Thoracic aorta (tissue), 2 donors: ENCODE measurements at places on chromosomes 7 and 10.

- no peak for DNase-seq
Observed at GRCh38 chr10:13347043-13347499, 1.0 kb downstream of the SEPHS1 start.

- DNase-seq: no peak
Observed at GRCh38 chr10:88974012-88974411, 16.6 kb upstream of the FAS start.

- no peak for DNase-seq
Observed at GRCh38 chr7:16359216-16359615, 62.1 kb downstream of the CRPPA start.

DNA sequence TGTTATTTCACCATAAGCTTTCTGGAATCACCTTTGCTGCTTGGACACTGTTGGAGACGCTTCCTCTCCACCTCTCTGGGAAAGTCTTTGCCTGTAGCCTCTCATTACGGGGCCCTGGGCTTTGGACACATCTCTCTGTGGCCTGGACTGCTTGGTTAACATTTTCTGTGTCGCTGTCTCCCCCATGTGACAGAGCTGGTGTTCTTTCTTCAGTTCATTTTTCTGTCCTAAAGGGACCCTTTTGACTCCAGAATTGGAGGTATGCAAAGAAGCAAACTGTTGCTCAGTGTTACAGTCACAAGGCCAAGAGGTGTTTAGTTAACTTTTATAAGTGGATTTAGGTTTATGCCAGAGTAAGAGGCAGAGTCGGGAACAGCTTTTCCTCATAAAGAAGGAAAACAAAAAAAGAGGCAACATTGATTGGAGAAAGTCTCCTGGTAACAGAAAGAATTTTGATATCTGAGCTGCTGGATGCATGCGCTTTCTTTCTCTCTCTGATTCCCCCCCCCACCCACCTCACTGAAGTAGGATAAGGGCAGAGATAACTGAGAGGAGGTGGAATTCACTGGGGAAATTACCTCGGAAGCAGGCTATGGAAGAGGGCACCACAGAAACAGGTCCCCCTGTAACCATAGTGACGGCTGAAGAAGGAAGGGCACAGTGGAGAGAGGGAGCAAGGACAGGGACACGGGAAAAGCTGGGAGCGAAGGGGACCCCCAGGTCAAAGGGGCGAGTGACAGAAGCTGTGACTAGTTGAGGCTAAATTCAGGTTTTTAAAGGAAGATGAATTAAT lies 57.8 kb downstream of the LGI1 start:
- DNase-seq: no peak

DNA sequence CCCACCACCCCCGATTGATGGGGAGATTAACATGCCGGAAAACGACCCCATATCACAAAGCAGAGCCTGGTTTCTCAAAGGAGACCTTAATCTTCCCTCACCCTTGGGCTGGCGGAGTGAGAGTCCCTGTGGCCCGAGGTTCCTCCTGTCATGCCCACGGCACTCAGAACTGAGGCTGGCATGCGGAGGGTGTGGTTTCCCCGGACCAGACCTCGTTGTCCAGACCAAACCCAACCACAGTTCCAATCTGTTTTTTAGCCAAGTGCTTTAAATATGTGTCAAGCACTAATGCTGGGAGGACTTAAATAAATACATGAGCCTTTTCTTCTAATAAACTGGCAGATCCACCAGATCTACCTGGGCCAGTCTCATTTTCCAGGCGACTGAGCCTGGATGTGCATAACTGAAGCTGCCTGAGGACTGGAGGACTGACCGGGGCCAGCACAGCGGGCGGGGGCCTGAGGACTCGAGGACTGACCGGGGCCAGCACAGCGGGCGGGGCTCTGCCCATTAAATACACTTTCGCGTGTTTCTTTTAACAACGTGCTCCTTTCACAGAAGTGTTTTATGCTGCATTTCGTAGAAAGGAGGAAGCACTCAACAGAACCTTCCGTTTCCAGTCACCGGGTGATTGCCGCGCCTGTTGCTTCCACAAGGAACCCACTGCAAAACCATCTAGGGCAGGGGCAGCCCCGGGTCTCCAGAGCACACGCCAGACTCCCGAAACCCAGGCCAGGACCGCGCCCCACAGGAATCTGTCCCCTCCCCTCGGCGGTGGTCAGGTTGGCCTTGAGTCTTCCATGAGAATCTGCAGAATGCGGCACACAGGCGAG lies 334.6 kb downstream of the PTPRN2 start:
- no peak for DNase-seq

- DNase-seq: no peak
Observed at GRCh38 chr10:84194424-84195043, at the start of gene CDHR1. TSS of gene CDHR1 (plus strand) at chr10:84194537. CDS start at chr10:84194761, 224 bp downstream.

- DNase-seq: no peak
Observed at GRCh38 chr10:114638821-114639625, 19.1 kb downstream of the ABLIM1 start.

DNA sequence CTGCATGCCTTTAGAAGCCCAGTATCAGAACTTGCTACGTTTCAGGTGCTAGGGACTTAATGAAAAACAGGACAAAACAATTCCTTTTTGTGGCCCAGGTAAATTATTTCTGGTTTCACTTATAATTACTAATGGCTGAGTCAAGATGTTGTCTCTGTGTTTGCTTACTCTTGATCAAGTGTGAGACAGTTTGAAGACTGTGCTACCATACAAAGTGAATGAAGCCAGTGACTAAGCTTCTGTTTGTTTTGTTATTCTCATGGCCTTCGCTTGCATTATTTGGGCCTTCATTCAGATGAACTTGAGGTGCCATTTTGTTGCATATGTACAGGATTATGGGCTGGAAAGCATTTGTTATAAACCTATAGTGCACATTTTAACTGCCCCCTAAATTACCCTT lies 17.9 kb downstream of the SMNDC1 start:
- no peak for DNase-seq

GRCh38 chr7:74375726-74376220 lies 77.9 kb upstream of the GTF2IRD1 start:
- no peak for DNase-seq

GRCh38 chr7:14717816-14718215 lies 184.7 kb downstream of the DGKB start:
- no peak for DNase-seq

DNA sequence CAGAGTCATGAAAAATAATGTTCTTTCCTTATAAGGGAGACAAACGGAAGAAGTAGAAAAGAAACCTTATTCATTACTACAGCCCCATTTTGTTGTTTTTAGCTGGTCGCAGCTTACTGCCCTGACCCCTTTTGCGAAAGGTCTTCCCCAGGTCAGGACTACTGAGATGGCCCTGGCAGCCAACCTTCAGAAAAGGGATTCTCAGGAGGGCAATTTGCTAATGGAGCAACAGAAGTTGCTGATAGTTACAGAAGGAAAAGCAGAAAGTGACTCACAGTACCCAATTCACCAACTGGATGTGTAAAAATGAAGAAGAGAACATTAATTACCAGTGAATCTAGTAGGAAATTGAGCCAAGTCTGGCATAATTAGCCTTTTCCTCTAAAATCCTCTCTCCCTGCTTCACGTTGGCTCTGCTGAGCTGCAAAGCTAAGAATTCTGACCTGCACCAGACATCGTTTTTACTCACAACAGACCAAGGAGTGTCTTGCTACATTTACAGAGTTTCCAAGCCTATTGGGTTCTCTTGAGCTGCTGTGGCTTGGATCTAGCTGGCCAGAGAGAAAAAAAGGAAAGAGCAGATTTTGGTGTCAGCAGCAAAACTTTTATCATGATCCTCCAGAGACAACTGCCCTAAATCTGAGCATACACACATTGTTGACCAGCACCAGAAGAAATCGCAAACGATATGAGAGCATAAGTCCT lies 499.9 kb upstream of the FZD8 start:
- DNase-seq: no peak

GRCh38 chr7:101985903-101986734 lies 168.7 kb downstream of the CUX1 start:
- DNase-seq: no peak

DNA sequence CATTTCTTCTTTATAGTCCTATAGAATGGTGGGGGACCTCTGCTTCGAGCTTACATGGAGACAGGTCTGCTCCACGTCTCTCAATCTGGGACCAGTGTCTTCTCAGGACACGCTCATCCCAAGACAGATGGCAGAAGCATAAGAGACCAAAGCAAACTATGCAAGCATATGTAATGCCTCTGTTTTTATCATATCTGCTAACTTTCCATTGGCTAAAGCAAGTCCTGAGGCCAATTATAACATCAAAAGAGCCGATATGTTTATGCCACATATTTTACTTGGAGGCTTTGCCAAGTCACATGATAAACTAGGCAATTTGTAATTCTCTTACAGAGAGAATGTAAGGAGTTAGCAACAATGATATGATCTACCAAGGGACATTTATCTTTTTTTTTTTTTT lies 102.6 kb upstream of the NRBF2 start:
- no peak for DNase-seq

GRCh38 chr10:34581801-34582532 lies 233.1 kb downstream of the PARD3 start:
- DNase-seq: no peak

DNA sequence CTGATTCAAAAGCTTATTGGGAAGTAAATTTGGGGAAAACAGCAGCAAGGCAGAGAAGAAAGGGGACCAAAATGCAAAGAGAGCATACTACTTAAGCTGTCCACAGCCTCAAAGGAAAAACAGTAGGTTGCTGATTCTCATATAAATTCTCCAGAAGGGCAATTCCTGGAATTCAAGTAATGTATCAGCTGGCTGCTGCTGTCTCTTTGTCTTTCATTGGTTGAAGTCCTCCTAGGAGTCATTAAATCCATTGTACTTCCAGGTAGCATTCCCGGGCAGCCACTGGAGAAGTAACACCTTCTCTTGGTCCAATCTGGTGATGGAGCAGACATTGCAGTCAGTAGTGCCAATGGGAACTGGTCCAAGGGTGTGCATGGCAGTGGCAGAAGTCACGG lies 22.7 kb downstream of the BET1 start:
- DNase-seq: no peak

- DNase-seq: no peak
Observed at GRCh38 chr7:54091322-54091721, 450.9 kb upstream of the VSTM2A start.

DNA sequence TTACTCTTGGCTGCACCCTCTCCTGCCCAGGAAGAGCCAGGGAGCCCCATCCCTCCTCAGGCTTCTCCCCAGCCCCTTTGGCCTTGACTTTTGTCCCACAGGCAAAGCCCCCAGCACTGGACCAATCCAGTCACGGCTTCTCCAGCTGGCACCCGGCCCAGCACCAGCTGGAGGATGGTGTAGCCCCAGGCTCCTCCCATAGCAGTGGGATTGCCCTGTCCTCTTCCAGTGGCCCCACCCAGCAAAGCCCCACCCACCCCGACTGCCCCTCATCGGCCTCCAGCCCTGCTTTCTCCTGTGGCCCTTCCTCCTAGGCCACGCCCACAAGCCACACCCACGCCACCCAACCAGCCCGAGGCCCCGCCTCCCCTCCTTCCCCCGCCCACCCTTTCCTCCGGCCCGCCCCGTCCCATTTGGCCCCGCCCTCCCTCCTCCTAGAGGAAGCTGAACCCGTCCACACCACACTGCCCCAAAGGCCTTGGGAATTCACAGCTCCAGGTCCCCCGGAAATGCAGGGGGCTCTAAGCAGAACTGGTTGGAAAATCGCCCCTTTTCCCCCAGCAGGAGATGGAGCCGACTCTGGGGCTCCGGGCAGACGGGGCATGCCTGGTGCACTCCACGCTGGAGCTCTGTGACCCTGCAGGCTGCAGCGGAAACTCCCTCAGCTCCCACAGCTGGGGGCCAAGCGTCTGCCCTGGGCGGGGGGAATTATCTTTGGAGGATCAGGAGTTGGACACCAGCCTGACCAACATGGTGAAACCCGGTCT lies 25.2 kb downstream of the GET4 start:
- DNase-seq: no peak

DNA sequence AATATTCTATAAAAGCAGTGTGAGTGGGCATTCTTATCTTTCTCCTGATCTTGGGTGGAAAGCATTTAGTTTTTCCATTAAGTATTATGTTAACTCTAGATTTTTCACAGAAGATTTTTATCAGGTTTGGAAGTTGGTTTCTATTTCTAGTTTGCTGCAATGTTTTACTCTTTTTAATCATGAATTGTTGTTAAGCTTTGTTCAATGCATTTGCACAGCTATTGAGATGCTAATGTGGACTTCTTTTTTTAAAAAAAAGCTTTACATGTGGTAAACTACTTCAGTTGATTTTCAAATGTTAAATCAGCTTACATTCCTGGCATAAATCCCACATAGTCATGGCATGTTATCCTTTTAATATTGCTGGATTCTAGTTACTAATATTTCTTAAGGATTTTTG lies 363.6 kb upstream of the NRP1 start:
- no peak for DNase-seq

- no peak for DNase-seq
Observed at GRCh38 chr7:31492086-31492485, 21.8 kb upstream of the ITPRID1 start.

DNA sequence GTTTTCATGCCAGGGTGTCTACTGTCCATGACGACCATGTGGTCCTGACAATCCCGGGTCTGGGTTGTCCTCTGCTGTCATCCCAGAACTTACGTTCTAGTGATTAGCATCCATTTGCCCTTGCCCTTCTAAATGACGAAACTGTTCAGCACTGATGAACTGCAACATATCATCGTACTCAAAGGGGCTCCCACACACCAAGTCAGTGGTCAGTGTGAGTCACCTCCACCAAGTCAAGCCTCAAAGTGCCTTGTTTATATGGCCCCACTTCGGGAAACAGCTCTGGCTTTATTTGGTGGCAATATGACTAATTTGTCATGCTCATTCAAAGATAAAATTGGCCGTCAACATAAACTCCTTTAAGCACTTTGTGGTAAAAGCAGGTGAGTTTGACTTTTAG lies 110.7 kb downstream of the FRMD4A start:
- no peak for DNase-seq

GRCh38 chr7:21542891-21543527 lies at the start of gene DNAH11:
TSS of gene DNAH11 (plus strand) at chr7:21543039. CDS start at chr7:21543246, 207 bp downstream.
- DNase-seq: no peak

DNA sequence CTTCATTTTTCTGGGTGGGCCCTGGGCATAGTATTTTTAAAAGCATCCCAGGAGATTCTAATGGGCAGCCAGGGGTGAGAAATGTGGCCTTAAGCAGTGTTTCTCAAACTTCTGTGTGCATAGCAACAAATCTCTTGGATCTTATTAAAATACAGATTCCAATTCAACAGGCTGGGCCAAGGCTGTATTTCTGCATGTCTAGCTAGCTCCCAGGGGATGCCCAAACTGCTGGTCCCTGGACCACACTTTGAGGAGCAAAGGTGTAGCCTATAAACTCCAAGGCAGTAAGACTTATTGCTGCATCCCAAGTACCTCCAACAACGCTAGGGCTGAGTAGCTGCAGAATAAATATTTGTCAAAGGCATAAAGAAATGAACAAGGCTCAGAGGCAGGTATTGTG lies 292.9 kb upstream of the ZMIZ1 start:
- no peak for DNase-seq

- DNase-seq: no peak
Observed at GRCh38 chr10:75461672-75462649, 30.5 kb downstream of the LRMDA start.

DNA sequence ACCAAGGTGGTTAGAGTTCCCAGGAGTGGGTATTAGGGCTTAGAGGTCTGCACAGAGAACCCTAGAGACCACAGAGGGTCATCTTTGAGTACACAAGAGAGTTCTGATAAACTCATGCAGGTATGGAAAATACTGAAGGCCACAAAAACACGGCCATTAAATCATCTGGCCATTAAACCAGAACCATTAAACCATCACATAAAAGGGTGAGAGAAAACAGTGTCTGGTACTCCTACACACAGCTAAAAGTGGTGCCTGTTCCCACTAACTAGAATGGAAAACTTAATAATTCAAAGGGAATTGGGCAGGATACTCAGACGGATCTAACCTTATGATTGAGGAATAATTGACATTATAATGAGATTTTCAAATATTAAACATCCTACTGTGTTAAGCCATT lies 679.4 kb downstream of the TNS3 start:
- DNase-seq: no peak

- DNase-seq: no peak
Observed at GRCh38 chr7:53315981-53316380, 280.5 kb downstream of the POM121L12 start.
